ENCODE measurements at places on chromosomes 3 and 15.

DNA sequence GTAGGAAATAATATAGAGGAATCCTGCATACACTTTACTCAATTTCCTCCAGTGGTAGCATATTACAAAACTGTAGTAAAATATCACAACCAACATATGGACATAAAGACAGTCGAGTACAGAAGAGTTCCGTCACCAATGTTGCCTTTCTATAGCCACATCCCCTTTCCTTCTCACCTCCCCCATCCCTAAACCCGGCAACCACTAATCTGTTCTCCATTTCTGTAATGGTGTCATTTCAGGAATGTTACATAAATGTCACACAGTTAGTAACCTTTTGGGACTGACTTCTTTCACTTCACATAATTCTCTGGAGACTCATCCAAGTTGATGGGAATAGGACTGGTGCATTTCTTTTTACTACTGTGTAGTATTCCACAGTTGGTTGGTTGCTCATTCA, 41.4 kb upstream of the ATG7 start:
- DNase-seq, result no peak

GRCh38 chr3:171986176-171986575, 53.2 kb upstream of the FNDC3B start:
- no peak for DNase-seq

- no peak for DNase-seq
Observed at GRCh38 chr3:33256249-33256648, 21.0 kb upstream of the FBXL2 start.

DNA sequence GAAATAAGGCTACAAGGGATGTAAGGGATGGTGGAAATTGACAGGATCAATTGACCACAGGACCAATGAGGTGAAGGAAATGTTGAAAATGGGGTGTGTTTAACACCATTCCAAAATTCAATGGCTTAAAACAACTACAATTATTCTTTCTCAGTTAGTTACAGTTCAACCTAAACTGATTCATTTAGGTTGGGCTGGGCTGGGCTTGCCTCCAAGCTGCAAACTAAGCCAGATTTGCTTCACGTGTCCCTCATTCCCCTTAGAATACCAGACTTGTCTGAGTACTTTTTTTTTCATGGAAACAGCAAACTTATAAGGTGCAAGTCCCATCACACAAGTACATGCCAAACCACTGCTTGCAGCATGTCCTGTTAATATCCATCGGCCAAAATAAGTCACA, 280.1 kb downstream of the NEK10 start:
- DNase-seq, result no peak

DNA sequence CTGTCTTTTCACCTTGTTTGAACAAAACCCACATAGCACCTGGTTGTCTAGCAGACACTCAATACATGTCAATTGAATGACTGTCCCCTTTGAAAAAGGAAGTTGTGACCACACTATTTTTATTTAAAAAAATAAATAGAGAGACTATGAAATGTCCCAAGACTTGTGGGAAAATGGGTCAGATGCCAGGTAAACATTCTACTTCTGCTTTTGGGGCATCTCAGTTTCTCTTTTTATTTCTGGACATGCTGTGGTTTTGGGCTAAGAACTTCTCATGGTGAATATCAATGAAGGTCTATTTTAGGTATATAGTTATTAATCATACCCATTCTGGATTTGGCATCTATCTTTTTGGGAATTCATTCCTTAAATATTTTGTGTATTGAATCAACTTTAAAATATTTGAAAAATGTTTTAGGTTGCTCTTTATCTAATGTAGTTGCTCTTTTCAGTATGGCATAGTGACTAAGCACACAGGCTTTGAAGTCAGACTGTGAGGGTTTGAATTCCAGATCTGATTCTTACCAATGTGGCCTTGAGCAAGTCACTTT, 4.4 kb downstream of the TMEM45A start:
- DNase-seq, result no peak

DNA sequence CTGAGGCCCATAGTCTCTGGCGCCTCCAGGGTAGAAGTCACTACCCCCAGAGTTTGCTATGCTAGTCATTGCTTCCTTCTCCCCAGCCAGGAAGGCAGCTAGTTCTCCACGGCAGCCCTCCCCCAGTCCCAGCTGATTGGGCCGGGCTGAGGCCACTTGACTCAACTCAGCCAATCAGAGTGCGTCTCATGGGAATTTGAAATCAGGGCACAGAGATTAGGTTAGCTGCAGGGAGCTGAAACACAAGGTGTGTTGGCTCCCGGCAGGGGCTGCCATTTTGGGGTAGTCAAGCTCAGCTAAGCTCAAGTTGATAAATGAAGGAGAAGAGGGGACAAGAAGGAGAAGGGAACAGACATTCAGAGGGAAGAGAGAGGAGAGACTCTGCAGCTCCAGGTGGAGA, 32.8 kb downstream of the LINGO1 start:
- DNase-seq, result no peak

GRCh38 chr15:99440029-99440428, 125.8 kb upstream of the MEF2A start:
- no peak for DNase-seq
